ENCODE measurements at places on chromosomes 4 and X. TPM values are rescaled to one million over a fixed set of nuclear protein-coding genes. Genes with fewer than 3 reads are reported as not detected.
A peak's percentile ranks its signal among the peaks of the same experiment; 100 is the strongest.

- peak; percentile 61 for ATAC-seq
Measured at GRCh38 chrX:68146054-68146453, 287.2 kb downstream of the OPHN1 start.

The TMLHE gene
- 25.8 TPM for total RNA-seq

DNA sequence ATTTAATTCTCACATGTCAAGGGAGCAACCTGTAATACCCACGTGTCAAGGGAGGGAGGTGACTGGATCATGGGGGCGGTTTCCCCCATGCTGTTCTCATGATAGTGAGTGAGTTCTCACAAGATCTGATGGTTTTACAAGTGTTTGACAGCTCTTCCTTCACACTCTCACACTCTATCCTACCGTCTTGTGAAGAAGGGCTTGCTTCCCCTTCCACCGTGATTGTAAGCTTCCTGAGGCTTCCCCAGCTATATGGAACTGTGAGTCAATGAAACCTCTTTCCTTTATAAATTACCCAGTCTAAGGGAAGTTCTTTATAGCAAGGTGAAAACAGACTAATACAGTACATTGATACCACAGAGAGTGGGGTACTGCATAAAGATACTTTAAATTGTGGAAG, 17.7 kb downstream of the USP27X start:
- ATAC-seq = no peak

DNA sequence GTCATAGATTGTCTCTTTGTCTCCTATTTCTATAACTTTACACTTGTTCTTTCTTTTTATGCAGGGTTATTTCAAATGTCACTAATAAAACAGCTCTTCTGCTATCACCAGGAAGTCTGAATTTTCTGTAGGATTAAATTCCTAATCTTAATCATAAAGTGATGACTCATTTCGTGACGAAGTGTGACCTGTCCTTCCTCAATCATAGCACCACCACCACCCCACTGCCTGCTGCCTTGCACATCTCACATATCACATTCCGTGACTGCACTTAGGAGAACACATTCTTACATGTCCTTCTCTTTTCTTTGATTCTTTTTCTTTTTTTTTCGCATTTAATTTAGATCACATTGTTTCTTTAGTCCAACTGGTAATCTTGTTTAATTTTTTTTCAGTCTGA, 57.7 kb upstream of the UGT2B7 start:
- no peak for ATAC-seq

DNA sequence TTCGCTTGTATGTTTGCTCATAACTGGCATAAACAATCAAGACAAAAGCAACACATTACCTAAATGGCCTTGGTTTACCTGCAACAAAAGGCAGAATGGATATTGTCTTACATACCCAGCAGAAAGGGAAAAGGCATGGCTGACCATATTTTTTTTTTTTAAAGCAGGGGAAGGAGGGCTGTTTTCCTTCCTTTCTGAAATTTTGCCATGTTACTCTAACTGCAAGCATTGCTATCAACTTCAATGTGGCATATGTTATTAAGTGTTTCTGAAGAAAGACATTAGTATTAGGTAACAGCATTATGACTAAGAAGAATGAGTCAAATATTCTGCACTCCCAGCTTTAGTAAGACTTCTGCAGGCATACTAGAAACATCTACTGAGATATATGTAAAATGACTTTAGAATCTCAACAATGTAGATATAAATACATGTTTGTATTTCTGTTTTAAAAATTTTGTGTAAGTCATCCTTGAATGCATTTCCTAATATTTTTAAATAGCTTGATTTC, 512.6 kb upstream of the FAM241A start:
- ATAC-seq = no peak

DNA sequence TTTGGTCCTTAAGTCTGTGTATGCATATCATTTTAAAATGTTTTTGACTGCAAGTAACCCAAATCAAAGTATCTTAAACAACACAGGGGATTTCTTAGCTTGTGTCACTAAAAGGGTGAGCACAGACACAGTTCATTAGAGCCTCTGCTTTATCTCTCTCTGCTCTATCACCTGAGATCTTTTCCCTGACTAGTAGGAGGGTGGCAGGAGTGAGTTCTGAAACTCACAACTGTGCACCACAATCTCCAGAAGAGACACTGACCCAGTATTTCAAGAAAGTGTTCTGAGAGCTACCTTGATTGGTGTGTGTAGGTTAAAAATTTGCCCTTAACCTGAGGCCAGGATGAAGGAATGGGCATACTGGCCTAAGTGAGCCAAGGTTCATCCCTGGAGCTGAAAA, 24.8 kb downstream of the CCSER1 start:
- no peak for ATAC-seq

DNA sequence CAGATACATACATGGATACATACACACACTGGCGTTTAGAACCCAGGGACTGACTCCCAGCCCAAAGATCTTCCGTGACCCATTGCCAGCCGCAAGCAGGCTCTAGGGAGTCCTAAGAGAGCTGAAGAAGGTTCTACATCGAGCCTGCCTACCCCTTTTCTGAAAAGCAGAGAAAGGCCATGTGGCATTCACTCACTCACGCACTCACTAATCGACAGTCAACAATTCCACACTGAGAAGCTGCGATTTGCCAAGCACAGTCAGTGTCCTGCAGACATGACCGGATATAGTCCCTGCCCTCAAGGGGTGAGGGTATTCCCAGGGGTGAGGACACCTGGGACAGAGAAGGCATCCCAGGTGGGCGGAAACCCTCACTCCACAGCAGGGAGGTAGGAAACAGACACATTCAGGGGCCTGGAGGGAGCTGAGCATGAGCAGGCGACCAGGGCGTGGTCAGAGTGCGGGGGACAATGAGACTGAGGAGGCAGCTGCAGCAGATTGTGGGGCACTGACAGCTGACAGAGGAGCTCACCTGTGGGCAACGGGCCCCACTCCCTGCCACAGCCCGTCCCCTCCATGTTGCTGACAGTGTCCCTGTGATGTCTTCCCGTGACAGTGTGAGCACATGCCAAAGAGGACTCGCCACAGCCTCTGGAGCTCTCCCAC, 13.2 kb upstream of the MAN2B2 start:
- ATAC-seq = no peak

The FATE1 gene
- not detected for total RNA-seq

GRCh38 chr4:168183717-168184571, 91.6 kb downstream of the ANXA10 start:
- peak; percentile 54 for ATAC-seq

GRCh38 chr4:70559924-70560323, 32.1 kb upstream of the AMBN start:
- ATAC-seq = no peak

DNA sequence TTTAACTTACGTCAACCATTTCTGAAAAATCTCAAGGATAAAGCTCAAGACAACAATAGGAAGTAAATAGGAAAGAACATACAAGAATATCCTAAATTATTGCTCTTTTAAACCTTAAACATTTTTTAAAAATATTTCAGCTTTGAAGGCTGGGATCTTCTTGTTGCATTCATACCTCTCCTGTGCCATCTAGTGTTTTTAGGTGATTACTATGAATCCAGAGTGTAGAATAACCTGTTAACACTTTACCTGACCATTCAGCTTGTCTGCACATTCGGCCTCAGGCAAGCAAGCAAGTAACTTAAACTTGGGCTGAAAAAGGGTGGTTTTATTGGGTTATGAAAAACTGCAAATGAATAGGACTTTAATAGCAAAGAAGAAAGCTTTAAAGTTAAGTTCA, 507.8 kb upstream of the INTU start:
- peak; percentile 49 for ATAC-seq

DNA sequence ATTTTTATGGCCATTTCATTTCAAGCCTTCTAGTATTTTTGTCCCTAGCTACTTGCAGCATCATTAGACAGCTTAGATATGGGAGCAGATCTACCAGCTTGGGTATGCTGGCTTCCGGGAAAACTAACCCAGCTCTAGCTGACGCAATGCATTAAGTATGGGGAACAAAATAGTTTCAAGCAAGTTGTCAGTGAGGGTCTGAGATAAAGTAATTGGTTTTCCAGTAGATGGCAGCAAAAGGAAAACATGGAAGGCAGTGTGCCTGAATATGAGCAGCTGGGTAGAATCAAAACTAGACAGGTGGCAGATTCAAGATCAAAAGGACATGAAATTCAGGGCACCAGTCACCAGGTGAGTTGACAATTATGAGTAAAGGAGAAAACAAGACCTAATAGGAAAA, 340.9 kb upstream of the CTSO start:
- peak; percentile 26 for ATAC-seq

GRCh38 chrX:112803060-112803459, 37.6 kb downstream of the AMOT start:
- no peak for ATAC-seq

DNA sequence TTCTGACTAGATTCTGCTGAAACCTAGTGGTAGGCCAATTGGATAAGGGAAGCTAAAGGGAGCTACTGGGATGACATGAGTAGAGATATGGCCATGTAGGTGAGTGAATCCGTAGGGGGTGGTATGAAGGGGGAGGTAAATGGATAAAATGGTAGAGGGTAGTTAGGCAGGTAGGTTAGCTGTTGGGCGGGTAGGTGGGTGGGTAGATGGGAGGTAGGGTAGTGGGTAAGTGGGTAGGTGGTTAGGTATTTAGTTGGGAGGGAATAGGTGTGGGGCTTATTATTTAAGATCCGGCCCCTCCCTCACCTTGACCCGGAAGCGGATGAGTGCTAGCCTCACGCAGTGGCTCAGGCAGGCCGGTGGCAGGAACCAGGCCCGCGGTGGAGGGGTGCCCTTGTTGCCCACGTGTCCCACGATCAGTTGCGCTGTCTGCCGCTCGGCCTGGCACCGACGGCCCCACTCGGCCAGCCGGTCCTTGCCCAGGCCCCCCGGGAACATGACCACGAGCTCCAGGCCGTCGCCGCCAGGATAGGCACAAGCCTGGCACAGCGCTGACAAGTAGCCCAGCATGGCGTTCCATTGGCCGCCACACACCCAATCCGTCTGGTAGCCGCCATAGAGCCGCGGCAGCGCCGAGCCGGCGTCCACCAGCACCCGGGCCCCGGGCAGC, 725 bp downstream of the FAM120C start:
- peak; percentile 75 for ATAC-seq

The BEND2 gene
- total RNA-seq = not detected

The NBDY gene
- total RNA-seq = 36.7 TPM

- ATAC-seq = no peak
Measured at GRCh38 chrX:96837808-96838207, 45.9 kb upstream of the RPA4 start.

DNA sequence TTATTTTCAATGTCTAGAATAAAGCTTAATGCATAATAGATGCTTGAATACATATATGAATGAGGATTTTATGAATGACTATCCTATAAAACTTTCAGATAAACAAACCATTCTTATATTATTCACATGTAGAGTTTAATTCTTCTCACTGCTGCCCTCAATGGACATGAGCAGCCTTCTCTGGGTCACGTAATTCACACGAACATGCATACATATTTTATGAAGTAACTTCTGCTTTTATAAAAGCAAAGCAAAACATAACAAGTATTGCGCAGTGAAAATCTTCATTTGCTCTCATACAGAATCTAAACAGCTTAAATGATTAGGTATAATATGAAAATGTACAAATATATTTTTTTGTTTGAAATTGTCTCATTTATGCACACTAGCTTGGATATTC, 116.7 kb downstream of the TMA16 start:
- ATAC-seq = no peak

- ATAC-seq = no peak
Measured at GRCh38 chr4:110498420-110498819, 22.5 kb downstream of the ENPEP start.

- no peak for ATAC-seq
Measured at GRCh38 chr4:67218883-67219282, 326.4 kb downstream of the CENPC start.

The IL1RAPL1 gene
- total RNA-seq = 3.4 TPM

- no peak for ATAC-seq
Measured at GRCh38 chr4:122652379-122652778, 31.5 kb upstream of the IL21 start.

GRCh38 chrX:21779095-21779494, 21.2 kb upstream of the SMPX start:
- no peak for ATAC-seq

Measured in motor neuron (in vitro differentiated cells).